ENCODE measurements at places on chromosomes 5 and 9. TPM values are rescaled to one million over a fixed set of nuclear protein-coding genes. Genes with fewer than 3 reads are reported as not detected.

GRCh38 chr5:36755920-36756488 is 120.6 kb upstream of the NIPBL start:
- DNase-seq: no peak

DNA sequence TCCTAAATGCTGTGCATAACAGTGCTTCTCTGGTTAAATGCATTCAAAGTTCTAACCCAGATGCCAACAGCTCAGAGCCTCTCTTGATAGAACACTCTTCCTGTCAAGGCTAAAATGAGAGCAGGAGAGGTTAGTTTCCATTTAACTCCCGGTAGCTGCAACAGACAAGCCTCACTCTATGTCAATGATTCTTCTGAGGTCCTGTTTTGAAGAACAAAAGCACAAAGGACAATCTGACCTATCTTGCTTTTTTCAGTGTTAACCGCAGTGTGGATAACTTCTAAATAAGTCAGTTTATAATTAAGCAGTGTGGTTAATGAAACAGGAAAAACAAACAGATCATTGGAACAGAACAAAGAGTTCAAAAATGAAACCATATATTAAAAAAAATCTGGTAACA is 80.7 kb downstream of the ANKRD55 start:
- DNase-seq: no peak

- DNase-seq: no peak
Observed at GRCh38 chr5:172546196-172546595, 91.9 kb upstream of the SH3PXD2B start.

DNA sequence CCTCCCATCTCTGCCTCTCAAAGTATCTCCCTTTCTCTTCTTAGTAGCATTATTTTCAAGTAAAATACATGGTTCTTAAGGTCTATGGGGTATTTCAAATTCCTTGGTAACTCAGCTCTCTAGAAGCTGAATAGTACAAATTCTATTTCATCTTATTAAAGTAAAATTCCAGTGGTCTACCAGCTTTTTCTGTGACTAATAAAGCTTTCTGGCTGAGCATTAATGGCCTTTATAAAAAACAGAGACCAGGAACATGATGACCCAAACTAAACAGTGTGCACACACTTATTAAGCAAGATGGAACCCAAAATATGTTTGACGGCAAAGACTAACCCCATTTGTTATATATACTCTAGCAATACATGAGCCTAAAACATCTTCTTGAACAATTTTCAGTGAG is 142.6 kb downstream of the OR2K2 start:
- no peak for DNase-seq

GRCh38 chr5:97778451-97778850 is 595.4 kb upstream of the RIOK2 start:
- DNase-seq: no peak

GRCh38 chr5:82673057-82673809 is 395.1 kb upstream of the RPS23 start:
- DNase-seq: no peak

- DNase-seq: no peak
Observed at GRCh38 chr5:55568654-55569512, 34.1 kb upstream of the PLPP1 start.

- DNase-seq: no peak
Observed at GRCh38 chr5:177468685-177469628, 4.5 kb downstream of the DBN1 start.

GIN1 gene
- 2.2 TPM for polyA plus RNA-seq

PRRC2B gene
- 77.9 TPM for polyA plus RNA-seq

IL4 gene
- polyA plus RNA-seq: not detected

RNF183 gene
- polyA plus RNA-seq: 0.46 TPM
